Mammary microvascular endothelial cell (primary cell): ENCODE measurements at places on chromosomes 6 and 20. TPM values are rescaled to one million over a fixed set of nuclear protein-coding genes. Genes with fewer than 3 reads are reported as not detected.

Gene OPRL1
- total RNA-seq: 0.54 and 0.67 TPM in 2 replicates

Gene MYO6
- 28.0 and 28.2 TPM in 2 replicates for total RNA-seq

Gene POM121L2
- total RNA-seq: not detected in 2 replicates

Gene NOX3
- not detected in 2 replicates for total RNA-seq

Gene FOXA2
- not detected in 2 replicates for total RNA-seq

Gene DPPA5
- total RNA-seq: not detected in 2 replicates

Gene MEI4
- total RNA-seq: not detected in 2 replicates

Gene F13A1
- under 0.01 TPM in 1 of 2 replicates, not detected in the other for total RNA-seq

Gene LY6G6D
- total RNA-seq: not detected in 2 replicates

Gene TBXT
- not detected in 2 replicates for total RNA-seq

Gene PTCRA
- 5.4 TPM in 1 of 2 replicates, not detected in the other for total RNA-seq

Gene UFL1
- total RNA-seq: 14.8 and 15.0 TPM in 2 replicates
